ENCODE measurements at places on chromosomes 2 and 18. TPM values are rescaled to one million over a fixed set of nuclear protein-coding genes. Genes with fewer than 3 reads are reported as not detected.

The CCDC74A gene
- 4.2 TPM for total RNA-seq

The FAM110C gene
- total RNA-seq = 3.7 TPM

The SNRPD1 gene
- 8.3 TPM for total RNA-seq

The KCNF1 gene
- 38.2 TPM for total RNA-seq

The TXNDC2 gene
- total RNA-seq = 0.33 TPM

The NOSTRIN gene
- total RNA-seq = 6.6 TPM

The C2orf81 gene
- total RNA-seq = 4.6 TPM

The LCT gene
- not detected for total RNA-seq

The ARHGAP25 gene
- 3.7 TPM for total RNA-seq

The STARD6 gene
- total RNA-seq = not detected

The CLEC4F gene
- total RNA-seq = not detected

The IL1RL2 gene
- 0.19 TPM for total RNA-seq

The AGFG1 gene
- 48.9 TPM for total RNA-seq

The TMEM163 gene
- total RNA-seq = 1.1 TPM

The CTDSP1 gene
- 122 TPM for total RNA-seq

The CCDC178 gene
- 1.7 TPM for total RNA-seq

The COL4A4 gene
- 7.0 TPM for total RNA-seq

The TUBB6 gene
- total RNA-seq = 1,345 TPM

The KHK gene
- total RNA-seq = 1.2 TPM

The OTX1 gene
- 0.26 TPM for total RNA-seq

The NOL4 gene
- total RNA-seq = not detected

The GRB14 gene
- total RNA-seq = 3.3 TPM

The GPR75 gene
- 3.0 TPM for total RNA-seq

The DYSF gene
- 19.5 TPM for total RNA-seq

The COLEC11 gene
- 5.9 TPM for total RNA-seq

The GKN1 gene
- total RNA-seq = not detected

The CCL20 gene
- not detected for total RNA-seq

The ADCYAP1 gene
- total RNA-seq = 2.2 TPM

The CXCR4 gene
- 11.8 TPM for total RNA-seq

The PDE11A gene
- total RNA-seq = not detected

The C1QL2 gene
- total RNA-seq = not detected

The VAMP8 gene
- 10.4 TPM for total RNA-seq

The DAW1 gene
- 0.26 TPM for total RNA-seq

The ATOH8 gene
- total RNA-seq = 79.7 TPM

The KCNG3 gene
- total RNA-seq = not detected

The POMC gene
- 8.7 TPM for total RNA-seq

The PIKFYVE gene
- 19.9 TPM for total RNA-seq

The PDE1A gene
- total RNA-seq = 10.5 TPM

The LRP2 gene
- not detected for total RNA-seq

The ANKRD44 gene
- total RNA-seq = 76.6 TPM

The GAL3ST2 gene
- not detected for total RNA-seq

The ALPI gene
- total RNA-seq = not detected

The UGT1A4 gene
- not detected for total RNA-seq
